HCT116 (cell line): ENCODE measurements at places on chromosomes 4 and X. TPM values are rescaled to one million over a fixed set of nuclear protein-coding genes. Genes with fewer than 3 reads are reported as not detected.

GRCh38 chr4:76339364-76339763, 32.8 kb downstream of the STBD1 start:
- DNase-seq, result no peak

The FRAS1 gene
- 33.5 TPM for total RNA-seq

- no peak for DNase-seq
These were observed 74.7 kb downstream of the HOPX start for GRCh38 chr4:56606385-56606784.

GRCh38 chrX:41009850-41010846, 75.1 kb upstream of the USP9X start:
- no peak for DNase-seq

DNA sequence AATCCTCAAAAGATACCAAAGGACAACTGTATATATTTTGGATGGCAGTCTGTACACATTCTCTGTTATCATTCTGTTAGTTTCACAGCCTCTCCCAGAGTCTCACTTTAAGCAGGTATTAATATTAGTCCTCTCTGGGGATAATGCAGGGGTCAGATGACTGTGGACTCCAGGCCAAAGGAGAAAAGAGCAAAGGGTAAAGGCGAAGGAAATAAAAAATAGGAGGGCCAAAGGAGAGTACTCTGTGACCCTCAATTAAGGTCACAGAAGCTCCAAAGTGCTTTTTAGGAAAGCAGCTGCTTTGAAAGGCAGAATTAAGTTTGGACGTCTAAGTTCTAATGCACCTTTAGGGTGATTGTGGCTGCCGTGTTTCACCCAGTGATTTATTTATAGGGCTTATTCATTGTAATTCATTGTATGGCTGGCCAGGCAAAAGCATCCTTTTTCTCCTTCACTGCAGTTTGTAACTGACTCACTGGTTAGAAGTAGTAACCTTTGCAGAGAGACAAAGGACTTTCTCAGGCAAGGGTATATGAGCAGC, 7.8 kb downstream of the MSMO1 start:
- DNase-seq, result no peak

The CFAP299 gene
- not detected for total RNA-seq

The KIAA1210 gene
- total RNA-seq, result not detected

DNA sequence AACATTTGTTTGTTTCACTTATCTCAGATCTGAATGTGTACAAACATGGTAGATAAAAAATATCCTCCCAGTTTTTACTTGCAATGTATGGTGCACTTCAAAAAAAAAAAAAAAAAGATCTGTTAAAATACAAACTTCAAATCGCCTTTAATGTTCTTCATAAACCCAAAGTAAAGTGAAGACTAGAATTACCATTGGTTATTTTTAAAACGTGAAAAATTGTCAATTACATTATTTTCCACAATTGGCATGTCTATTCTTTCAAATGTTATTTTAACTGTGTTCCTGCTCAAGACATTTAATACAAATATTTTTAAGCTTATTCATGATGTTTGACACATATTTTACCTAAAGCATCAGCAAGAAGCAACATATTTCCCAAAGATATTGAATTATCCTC, 5.0 kb downstream of the NKX6-1 start:
- DNase-seq, result no peak

DNA sequence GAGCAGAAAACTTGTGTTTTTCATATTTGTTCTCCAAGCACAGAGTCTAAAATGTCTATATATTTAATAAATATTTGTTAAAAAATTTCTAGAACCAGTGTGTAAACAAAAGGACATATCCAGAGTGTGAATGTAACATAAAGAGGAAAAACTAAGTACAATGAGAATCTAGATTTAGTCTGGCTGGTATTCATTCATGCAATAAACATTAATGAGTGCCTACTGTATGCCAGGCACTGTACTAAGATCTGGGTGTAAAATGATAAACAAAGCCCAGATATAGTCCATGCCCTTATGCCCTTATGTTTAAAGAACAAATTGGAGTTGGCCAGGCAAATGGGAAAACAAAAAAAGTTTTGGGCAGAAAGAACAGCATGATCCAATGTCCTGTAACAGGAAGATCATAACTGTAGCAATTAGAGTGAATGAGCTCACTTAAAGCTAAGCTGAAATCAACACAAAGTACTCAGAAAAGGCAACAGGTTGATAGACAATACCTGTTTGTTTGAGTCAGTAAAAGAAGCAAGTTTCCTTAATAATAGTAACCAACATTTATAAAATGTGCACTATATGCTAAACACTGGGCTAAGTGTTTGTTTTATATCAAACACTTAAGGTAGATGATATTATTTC, 1.3 kb upstream of the TMLHE start:
- no peak for DNase-seq

The SPANXD gene
- total RNA-seq, result not detected

The CBR4 gene
- 32.3 TPM for total RNA-seq

DNA sequence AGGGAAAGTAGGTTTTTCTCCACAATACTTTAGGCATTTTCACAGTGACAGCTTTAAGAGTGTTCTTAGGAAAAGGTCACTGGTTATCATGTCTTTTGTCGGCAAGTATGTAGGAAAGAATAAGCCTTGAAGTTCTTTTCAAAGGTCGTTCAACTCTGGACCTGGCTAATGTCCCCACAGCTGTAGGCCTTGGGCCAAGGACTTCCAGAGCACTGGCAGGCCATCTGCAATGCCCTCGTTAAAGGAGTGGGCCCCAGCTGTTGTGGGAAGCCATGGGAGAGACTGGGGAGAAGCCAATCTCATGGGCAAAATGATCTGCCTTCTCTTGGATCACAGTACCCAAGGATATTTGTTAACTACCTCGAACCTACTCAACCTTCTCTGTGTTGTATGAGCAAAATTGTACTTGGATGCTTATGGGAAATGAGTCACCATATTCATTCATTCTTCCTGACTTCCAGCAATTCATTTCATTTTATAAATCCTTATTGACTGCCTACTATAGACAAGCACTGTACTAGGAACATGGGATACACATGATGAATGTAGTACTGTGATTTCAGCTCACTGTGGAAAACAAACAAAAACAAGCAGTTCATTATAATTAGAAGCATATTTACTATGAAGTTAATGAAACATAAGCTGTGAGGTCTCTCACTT, 141.1 kb upstream of the KIT start:
- no peak for DNase-seq

GRCh38 chr4:110518889-110519490, 43.0 kb downstream of the ENPEP start:
- DNase-seq, result no peak

DNA sequence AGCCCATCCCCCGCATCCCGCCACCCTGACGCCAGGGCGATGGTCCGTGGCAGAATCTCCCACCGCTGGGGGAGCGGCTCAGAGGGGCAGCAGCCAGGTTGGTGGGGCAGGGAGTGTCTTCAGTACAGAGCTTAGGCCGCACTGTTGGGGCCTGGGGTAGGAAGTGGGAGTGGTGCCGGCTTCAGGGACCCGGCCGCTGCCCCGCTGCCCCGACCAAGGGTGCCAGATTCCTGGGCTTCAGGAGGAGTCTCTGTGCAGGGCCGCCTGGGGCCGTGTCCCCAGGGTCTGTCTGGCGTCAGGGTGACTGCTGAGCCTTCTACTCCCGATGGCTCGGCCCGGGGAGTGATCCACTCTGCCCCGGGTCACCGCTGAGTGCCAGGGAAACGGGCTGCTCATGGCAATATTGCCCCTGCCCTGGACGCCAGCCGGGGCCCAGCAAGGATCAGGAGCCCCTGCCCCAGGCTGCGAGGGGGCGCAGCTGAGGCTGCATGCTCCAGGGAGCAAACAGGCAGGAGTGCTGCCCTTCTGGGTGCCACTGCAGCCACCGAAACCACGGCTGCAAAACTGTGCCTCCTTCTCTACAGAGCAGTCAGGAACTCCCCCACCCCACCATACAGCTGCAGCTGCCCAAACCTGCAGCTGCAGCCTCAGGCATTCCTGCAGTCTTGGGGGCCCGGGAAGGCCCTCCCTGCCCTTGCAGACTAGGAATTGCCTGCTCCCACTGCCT, 1206.1 kb downstream of the ARAP2 start:
- no peak for DNase-seq

The PDHA2 gene
- total RNA-seq, result not detected

The TEX11 gene
- 0.10 TPM for total RNA-seq

DNA sequence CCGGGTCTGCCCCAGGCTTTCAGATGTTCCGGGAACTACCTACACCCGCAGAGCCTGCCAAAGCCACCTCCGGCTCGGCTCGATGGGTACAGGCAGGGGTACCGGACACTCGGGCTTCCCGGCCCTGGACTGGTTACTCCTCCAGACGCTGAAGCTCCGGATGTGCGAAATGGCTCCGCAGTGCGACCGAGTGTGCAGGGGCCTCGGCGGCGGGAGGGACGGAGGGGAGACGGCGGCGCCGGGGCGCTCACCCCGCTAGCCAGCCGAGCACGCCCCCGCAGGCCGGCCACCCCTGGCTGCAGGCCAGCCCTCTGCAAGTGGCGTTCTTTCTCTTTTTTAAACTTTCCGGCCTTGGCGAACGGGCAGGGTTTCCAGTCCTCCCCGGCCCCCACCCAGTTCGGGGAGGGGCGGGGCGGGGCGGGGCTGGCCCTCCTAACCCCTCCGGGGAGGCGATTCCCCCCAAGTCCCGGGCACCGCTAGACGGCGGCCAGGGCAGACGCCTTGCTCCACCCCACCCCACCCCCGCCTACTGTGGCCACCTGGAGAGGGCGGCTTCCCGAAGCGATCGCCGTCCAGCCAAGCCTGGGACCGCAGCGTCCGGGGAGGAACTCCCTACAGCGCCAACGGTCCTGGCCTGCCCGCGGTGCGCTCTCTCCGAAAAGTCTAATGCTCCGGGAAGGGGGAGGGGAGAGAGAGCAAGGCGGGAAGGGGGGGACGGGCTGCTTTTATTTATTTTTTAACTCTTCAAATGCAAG, 7.5 kb downstream of the BCOR start:
- no peak for DNase-seq

DNA sequence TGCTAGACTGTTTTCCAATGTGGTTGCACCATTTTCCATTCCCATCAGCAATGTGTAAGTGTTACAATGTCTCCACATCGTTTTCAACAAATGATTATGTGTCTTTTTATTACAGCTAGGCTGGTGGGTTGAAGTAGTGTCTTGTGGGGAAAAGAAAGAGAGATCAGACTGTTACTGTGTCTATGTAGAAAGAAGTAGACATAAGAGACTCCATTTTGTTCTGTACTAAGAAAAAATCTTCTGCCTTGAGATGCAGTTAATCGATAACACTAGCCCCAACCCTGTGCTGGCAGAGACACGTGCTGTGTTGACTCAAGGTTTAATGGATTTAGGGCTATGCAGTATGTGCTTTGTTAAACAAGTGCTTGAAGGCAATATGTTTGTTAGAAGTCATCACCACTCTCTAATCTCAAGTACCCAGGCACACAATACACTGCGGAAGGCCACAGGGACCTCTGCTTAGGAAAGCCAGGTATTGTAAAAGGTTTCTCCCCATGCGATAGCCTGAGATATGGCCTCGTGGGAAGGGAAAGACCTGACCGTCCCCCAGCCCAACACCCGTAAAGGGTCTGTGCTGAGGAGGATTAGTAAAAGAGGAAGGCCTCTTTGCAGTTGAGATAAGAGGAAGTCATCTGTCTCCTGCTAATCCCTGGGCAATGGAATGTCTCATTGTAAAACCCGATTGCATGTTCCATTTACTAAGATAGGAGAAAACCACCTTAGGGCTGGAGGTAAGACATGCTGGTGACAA, 23.0 kb upstream of the UGT2B15 start:
- DNase-seq, result no peak

GRCh38 chr4:16019649-16020048, 56.7 kb upstream of the FGFBP2 start:
- DNase-seq, result no peak

GRCh38 chrX:106203315-106203714, 35.2 kb downstream of the PWWP3B start:
- no peak for DNase-seq

DNA sequence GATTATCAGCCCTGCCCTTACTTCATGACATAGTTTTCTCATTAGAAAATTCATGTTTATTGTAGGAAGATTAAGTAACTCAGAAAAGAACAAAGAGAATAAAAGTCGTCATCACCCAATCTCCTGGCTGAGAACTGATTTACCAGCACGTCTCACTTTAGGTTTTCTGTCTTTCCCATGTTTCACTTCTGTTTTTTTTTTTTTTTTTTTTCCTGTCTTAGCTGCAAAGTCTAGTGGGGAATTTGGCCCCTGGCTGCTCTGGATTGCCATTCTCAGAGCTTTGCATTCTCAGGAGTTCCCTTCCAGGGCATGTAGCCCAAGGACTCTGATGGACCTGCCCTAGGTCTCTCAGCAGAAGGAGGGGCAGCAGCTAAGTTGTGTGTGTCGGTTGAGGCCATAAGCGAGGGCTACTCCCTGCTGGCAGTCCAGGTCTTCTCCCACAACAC, 57.8 kb downstream of the TMEM131L start:
- no peak for DNase-seq

The SCOC gene
- total RNA-seq, result 52.2 TPM

DNA sequence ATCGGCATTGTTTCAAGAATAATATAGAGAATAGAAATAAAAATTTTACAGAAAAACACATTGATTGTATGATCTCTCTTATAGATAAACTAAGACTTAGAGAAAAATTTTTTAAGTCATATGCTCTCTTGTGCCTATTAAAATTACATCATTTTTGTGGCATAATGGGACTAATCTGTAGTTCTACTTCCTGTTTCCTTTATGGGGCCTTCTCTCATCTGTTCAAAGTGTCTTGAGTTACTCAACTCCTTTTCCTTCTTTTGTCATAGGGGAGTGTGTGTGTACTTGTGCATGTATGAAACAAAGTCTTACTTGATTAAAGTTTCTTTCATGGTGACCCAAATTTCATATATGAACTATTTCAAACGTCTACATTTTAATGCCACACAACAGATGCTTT, 1448.9 kb upstream of the TENM3 start:
- DNase-seq, result no peak

DNA sequence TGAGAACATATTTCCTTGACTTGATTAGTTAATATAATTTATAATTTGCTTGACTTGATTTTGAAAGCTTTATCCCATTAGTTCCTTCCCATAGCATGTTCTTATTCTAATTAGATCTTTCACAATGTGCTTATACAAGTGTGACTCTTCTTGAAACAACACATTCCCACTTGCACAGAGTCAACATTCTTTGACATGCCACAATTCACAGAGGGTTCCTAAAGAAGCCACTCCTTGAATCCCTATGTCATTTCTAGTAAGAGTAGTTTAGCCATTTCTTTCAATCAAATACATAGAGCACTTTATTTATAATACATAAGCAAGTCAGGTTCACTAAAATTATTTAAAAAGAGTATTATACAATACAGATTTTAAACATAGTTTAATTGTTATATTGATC, 228.9 kb upstream of the GRID2 start:
- DNase-seq, result no peak

- no peak for DNase-seq
These were observed 1.1 kb downstream of the CTBP1 start for GRCh38 chr4:1247864-1248244.

GRCh38 chrX:113726009-113726408, 857.9 kb upstream of the HTR2C start:
- no peak for DNase-seq

GRCh38 chr4:184824081-184824775, 1.5 kb downstream of the ACSL1 start:
- no peak for DNase-seq

The TMPRSS11A gene
- not detected for total RNA-seq

GRCh38 chr4:112128452-112128851, 16.8 kb upstream of the FAM241A start:
- no peak for DNase-seq

The MAGEB1 gene
- total RNA-seq, result 0.69 TPM

The RPL36A gene
- total RNA-seq, result 360 TPM

The P2RY4 gene
- total RNA-seq, result not detected
